ENCODE measurements at places on chromosomes 11 and 22.

- DNase-seq: no peak
Observed at GRCh38 chr11:113675003-113675561, 31.0 kb downstream of the TMPRSS5 start.

DNA sequence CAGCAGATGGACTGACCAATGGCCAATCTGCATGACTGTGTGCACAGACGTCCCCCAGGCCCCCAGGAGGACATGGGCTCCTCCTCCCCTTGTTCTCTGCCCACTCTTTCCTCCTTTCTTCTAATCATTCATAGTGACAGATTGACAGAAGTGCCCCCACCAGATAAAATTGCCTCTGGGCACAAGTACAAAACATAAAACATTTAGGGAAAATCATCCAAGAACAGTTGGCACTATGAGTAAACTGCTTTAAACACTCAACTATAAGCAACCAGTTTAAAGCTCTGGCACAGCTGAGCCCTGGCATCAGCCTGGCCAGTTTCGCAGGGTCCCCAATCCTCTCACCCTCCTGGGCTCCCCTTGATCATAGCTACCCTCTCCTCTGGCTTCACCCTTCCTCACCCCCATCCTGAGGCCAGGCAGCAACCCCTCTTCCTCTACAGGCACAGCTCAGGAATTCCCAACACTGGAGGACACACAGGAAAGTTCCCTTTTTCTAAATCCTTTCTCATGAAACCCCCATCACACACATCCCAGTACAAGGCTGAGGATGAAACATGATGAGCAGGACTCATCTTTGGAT, 232.9 kb downstream of the BUD13 start:
- DNase-seq: no peak

DNA sequence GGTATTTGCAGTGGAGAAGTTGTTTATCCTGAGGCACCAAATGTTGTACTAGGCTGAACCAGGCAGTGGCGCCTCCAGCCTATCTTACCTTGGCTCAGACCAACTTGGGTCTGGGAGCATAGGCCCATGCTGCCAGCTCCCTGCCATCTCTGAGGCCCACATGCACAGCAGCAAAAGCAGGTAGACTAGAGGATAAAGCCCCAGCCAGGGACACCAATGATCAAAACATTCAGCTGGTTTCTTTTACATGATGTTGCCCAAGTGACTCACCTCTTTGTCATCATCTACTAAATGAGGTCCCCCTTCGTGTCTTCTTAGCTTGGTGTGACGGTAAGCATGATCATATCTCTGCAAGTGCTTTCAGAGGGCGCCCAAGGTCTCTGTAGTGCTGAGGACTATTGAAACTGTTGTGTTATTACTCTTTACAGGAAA, 112.1 kb upstream of the DRD2 start:
- DNase-seq: no peak

GRCh38 chr22:40491990-40492631, 121.7 kb downstream of the SGSM3 start:
- no peak for DNase-seq

DNA sequence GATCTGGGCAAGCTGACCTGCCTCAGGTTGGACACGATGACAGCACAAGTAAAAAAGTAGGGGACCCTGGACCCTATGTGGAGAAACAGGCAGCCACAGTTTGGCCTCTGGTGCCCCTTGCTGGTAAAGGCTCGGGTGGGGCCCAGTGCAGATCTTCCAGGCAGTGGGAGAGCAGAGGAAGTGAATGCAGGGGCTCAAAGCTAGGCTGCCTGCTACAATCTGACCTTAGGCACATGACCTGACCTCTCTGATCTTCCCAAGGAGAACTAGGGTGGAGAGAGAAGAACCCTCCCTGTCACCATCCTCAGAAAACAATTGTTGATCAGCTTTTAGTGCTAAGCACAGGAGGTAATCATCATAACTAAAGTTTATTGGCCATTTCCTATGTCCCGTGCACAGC, 76.5 kb downstream of the PDE2A start:
- DNase-seq: no peak

DNA sequence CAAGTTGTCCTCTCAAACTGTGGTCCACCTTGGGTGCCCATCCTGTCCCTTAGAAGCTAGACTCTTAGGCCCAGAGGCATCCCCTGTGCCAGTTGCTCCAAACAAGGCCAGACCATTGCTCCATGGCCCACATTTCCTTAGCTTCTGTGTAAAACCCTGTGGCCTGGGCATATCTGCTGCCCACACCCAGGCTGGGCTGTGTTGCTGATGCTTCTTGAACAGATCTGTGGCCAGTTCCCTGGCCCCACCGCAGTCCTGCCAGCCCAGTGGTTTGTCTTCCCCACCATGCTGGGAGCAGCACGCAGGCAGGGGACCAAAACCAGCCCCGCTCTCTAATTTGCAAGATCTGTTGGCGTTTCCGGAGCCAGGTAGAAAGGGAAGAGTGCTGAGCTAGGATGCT, 72.2 kb downstream of the CSNK2A3 start:
- DNase-seq: no peak

DNA sequence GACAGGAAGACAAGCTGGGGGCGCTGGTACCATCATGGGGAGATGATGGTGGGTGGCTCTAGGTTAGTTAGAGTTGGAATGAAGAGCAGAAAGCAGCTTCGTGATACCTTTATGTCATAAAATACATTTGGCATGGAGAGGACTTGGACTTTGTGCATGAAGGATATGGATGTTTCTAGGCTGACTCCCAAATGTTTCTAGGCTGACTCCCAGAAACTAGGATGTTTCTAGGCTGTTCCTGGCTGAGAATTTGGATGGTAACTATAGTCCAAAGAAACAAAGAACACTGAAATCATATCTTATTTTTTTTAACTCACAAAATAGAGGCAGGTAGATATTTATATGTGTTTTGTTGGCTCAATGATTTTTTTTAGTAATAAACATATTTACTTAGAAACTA, 89.4 kb upstream of the VPREB1 start:
- no peak for DNase-seq

DNA sequence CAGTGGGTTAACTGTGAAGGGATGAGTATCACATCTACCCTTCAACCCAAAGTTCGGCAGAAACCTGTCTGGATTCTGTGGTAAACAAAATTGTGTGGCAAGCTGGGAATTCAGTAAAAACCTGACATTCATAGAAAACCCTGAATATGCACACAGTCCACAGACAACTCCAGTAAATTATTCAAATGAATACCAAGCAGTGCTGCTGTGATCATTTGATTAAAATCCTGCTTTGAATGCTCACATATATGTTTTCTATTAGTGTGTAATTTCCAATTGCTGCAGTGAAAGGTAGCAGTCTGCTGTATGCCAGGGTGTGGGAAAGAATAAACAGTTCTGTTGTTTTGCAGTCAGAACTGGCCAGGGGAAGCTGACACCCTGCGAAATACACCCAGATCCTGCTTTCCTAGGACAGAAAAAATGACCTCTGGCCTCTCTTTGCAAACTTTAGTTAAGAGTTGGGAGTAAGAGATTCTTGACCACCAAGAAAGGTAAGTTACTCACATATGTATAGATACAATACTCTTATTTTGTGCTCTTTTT, 217.8 kb downstream of the FAM76B start:
- no peak for DNase-seq

- DNase-seq: no peak
Observed at GRCh38 chr11:19975414-19975990, 184.8 kb downstream of the DBX1 start.

GRCh38 chr11:62607714-62608113, 4.9 kb downstream of the EML3 start:
- DNase-seq: no peak

DNA sequence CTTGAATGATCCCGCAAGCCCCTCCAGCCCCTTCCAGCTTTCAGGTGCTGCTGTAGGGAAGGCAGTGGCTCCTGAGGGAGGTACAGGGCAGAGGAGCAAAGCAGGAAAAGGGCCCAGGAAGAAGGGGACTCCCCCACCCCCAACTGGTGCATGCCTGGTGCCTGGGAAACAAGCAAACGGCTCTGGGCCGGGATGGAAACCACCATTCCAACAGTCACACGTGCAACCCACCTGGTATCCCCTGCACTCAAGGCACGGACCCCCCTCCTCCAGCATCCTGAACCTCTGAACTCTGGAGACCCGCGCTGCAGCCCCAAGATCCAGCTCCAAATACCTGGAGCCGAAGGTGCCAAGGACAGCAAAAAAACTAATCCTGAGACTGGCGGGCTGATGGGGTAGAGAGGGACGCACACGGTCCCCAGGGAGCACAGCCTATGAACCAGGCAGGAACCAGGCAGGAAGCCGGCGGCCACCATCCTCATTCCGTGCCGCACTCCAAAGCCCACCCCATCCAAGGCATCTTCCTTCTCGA, 537 bp downstream of the SCN4B start:
- DNase-seq: no peak

- no peak for DNase-seq
Observed at GRCh38 chr11:131365329-131365930, 5.0 kb upstream of the NTM start.

DNA sequence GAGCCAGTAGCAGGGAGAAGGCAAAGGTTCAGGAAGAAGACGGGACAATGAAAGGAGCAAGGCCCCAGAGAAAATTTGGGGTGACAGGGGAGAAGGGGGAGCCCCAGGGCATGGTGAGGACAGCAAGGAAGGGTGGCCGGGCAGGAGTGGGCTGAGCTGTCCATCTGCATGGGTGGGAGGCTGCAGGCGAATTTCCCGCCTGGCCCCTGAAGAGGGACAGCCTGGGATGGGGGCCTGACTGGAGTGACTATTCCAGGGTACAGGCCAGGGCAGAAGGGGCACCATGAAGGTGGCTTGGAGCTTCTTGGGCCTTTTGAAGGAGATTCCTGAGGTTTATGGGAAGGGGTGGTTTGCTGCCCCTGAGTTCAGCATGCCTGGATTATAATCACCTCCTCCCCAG, 56.2 kb downstream of the WNT11 start:
- no peak for DNase-seq

- DNase-seq: no peak
Observed at GRCh38 chr11:121557348-121557747, 104.6 kb upstream of the SORL1-AS1 start.

All from stimulated activated CD8-positive, alpha-beta memory T cell treated with anti-CD3 and anti-CD28 coated beads, Interleukin-15, amount 100 ng/mL, for 1 hour (primary cell).